ENCODE measurements at places on chromosomes 6 and 20.

DNA sequence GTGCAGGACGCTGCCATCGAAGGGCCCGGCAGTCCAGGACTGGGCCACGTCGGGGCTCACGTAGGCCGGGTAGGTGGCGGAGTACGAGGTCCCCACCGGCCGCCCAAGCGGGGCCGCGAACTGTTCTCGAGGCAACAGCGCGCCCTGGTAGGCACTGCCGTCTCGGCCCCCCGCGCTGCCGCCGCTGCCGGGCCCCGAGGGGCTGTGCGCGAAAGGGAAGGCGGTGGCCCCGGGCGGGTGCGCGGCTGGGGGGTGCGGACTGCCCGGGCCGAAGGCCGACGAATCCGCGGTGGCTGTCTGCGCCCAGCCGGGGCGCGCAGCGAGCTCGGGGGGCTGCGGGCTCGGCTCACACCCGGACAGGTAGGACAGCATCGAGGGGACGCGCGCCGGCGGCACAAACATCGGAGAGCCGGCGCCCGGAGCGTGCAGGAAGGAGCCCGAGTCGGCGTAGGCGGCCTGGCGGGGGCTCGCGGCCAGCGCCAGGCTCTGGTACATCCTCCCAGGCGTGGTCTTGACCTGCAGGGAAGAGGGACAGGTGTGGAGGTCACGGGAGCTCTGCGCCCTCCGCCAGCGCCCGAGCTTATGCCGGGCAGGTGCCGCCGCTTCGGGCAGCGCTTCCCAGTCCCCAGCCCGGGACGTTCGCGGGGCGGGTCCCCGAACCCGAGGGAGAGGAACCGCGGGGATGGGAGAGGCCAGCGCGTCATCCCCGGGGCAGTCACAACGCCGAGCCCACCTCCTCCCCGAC is 596 bp downstream of the GATA5 start:
- DNase-seq: no peak

DNA sequence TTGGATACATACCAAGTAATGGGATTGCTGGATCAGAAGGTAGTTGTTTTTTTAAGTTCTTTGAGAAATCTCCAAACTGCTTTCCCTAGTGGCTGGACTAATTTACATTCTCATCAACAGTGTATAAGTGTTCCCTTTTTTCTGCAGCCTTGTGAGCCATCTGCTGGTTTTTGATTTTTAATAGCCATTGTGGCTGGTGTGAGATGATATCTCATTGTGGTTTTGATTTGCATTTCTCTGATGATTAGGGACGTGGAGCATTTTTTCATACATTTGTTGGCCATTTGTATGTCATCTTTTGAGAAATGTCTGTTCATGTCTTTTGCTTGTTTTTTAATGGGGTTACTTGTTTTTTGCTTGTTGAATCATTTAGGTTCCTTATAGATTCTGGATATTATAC is 34.8 kb downstream of the TOP1 start:
- no peak for DNase-seq

DNA sequence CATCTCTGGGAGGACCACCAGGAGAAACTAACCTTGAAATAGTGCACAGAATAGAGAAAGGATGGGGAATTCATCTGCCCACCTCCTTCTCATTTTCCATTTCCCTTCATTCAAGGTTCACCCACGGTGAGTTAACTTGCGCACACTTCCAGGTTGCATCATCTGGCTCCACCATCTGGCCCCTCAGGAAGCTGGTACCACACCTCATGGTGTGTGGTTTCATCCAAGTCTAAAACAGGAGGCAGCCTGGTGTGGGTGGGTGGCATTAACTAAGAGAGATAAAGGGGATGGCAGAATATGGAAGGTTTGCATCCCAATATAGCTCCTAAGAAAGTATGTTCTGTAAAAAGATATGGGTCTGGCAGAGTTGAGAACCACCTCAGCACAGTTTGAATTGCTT is 3.8 kb downstream of the ZNF334 start:
- DNase-seq: no peak

- DNase-seq: no peak
Measured at GRCh38 chr20:41784209-41784958, 166.2 kb upstream of the CHD6 start.

GRCh38 chr6:132937466-132937906 is 123.1 kb downstream of the RPS12 start:
- DNase-seq: no peak

DNA sequence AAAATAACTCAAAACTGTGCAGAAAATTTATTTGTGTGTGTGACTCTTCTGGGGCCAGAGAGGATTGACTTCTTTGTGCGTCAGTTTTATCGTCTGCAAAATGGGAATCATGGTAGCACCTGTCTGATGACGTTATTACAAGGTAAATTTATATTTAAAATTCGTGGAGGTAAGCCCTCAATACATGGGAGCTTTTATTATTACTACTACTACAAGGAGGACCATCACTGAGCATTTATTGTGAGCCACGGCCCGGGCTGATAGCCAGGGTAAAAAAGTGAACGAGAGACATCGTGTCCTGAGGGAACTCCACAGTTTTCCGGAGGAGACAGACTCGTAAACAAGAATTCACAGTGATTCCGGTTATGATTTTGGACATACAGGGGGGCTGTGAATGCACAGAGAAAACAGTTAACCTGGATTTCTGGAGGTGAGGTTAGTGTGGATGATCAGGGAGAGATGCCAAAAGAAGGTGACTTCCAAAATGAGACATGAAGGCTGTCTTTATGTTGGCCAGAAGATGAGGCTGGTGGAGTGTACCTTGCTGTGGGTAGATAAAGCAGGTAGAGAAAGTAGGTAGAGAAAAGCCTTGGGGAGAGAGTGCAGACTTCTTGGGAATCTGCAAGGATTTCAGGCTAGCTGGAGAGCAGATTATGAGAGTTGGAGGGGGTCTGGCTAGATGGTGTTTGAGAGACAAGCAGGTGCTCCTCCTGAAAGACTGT is 10.6 kb upstream of the SERINC3 start:
- no peak for DNase-seq

DNA sequence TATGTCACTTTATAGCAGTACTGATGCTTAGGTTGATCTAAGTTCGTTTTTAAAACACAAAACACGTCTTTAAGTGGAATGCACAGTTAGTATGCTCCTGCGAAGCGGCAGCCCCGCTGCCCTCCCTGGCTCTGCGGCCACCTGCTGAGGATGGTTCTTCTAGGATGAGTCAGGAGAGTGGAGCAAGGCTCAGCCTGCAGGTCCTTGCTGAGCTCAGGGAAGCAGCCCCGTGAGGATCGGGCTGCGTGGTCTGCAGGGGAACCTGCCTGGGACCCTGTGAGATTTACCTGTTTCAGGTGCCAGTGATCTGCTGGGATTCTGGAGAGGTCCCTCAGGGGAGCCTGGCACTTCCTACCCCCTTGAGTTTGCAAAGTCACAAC is 57.5 kb downstream of the SYNJ2 start:
- DNase-seq: no peak

DNA sequence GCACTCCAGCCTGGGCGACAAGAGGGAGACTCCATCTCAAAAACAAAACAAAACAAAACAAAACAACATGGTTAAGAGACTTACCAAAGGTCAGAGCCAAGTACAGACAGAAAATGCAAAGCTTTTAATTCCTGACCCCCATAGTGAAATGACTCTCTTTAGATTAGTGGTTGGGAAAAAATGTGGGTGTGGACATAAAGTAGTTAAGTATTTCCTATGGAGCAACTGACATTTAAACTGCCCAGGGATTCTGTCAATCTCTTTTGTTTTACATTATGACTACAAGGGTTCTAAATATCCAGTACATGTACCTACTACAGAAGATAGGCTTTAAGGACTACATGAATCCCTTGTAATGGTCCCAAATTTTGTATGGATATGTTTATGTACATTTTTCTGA is 75.1 kb downstream of the IRAK1BP1 start:
- no peak for DNase-seq

GRCh38 chr6:24105191-24105590 is 20.8 kb upstream of the NRSN1 start:
- no peak for DNase-seq
